A375 (cell line): ENCODE measurements at places on chromosomes 1 and 21. TPM values are rescaled to one million over a fixed set of nuclear protein-coding genes. Genes with fewer than 3 reads are reported as not detected.

The AMY1A gene
- not detected in 2 replicates for total RNA-seq

The TRIM58 gene
- total RNA-seq: 12.9 and 13.2 TPM in 2 replicates

The ZFYVE9 gene
- 16.3 and 17.7 TPM in 2 replicates for total RNA-seq

The HMGCS2 gene
- 0.32 TPM in 1 of 2 replicates, not detected in the other for total RNA-seq

The EMC1 gene
- 42.5 and 48.6 TPM in 2 replicates for total RNA-seq

The FAF1 gene
- total RNA-seq: 66.7 and 68.4 TPM in 2 replicates

The SPRR3 gene
- total RNA-seq: not detected in 2 replicates

The TSPEAR gene
- not detected in 2 replicates for total RNA-seq

The DSTYK gene
- total RNA-seq: 5.2 and 5.4 TPM in 2 replicates

The C1orf56 gene
- 4.3 and 6.8 TPM in 2 replicates for total RNA-seq

The RWDD3 gene
- total RNA-seq: 10.8 and 13.6 TPM in 2 replicates

The CALML6 gene
- total RNA-seq: 0.53 and 2.4 TPM in 2 replicates
